GM12892 (cell line): ENCODE measurements at places on chromosomes 13 and 19.

DNA sequence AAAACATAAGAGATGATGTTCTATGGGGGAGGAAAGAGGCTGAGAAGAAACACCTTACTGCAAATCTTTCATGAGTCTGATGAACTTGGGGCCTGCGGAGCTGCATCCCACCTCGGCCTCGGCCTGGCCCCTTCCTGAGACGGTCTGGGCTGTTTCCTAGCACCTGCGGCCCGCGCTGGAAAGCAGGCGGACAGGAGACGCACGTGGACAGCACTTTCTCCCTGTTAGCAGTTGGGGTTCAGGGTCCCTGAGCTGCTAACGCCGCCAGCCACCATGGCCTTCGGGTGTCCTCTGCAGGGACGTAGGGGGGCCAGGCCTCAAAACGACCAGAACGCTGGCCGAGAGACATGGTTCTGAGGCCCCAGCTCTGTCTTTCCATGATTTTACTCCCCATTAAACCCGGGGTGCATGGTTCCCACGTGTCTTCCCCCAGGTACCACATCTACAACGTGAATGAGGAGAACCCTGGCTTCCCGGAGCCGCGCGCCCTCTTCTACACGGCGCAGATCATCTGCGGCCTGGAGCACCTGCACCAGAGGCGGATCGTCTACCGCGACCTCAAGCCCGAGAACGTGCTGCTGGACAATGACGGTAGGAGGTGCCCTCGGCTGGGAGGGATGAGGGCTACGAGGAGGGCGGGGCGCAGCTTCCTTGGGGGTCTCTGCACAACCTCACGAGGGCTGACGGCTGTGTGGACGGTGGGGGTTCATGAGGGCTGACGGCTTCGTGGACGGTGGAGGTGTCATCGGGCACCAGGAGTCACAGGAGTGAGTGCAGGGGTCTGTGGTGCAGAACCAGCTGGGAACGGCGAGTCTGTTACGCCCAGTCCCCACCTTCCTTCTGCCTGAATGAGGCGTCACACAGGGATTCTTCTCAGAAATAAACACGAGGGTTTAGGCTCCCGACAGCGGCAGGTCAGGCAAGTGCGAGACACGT, 4.3 kb downstream of the GRK1 start:
- DNase-seq: no peak

GRCh38 chr19:48244281-48244680, 11.4 kb downstream of the CARD8 start:
- no peak for DNase-seq

DNA sequence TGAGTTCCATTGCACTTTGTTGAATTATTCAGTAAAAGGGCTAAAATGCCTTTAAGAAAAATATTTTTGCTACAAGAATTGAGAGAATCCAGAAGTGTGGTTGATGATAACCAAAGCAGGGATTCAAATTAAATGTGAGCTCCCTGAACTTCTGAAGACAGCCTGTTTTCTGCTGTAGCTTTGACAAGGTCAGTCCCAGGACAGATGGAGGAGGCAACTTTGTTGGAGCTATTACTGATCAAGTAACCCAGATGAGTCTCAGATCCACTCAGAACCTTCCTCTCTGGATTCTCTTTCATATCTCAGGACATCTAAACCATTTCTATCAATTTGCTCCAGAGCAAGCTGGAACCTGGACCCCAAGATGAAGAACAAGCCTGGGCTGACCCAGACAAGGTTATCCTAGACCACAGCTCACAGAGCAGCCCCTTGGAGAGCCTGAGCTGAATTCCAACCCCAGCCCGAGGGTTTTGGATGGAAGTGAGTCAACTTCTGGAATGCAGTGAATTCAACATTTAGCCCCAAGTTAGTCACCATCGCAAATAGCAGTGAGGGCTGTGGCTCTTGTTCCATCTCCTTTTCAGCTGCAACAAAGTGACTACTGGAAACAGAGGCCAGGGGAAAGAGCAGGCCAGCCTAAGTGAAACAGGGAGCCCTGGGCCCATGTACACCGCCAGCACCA, 137.8 kb upstream of the TSC22D1 start:
- DNase-seq: no peak

DNA sequence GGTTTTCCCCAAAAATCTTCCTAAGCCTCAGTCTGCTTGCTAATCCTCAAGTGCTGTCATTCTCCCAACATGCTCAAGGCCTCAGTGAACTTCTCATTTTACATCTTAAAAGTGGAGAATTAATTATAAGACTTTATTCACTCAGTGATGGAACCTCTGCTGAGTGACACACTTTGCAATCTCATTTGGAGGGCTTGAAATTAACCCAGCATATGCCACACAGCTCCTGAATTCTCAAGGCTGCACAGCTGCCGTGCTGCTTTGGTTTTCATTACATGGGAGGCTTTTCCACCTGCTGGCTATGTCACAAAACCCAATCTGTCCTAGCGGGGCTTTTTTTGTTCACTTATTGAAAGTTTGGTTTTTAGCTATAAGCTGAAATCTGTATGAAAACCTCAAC, 28.3 kb upstream of the SERPINE3 start:
- no peak for DNase-seq

DNA sequence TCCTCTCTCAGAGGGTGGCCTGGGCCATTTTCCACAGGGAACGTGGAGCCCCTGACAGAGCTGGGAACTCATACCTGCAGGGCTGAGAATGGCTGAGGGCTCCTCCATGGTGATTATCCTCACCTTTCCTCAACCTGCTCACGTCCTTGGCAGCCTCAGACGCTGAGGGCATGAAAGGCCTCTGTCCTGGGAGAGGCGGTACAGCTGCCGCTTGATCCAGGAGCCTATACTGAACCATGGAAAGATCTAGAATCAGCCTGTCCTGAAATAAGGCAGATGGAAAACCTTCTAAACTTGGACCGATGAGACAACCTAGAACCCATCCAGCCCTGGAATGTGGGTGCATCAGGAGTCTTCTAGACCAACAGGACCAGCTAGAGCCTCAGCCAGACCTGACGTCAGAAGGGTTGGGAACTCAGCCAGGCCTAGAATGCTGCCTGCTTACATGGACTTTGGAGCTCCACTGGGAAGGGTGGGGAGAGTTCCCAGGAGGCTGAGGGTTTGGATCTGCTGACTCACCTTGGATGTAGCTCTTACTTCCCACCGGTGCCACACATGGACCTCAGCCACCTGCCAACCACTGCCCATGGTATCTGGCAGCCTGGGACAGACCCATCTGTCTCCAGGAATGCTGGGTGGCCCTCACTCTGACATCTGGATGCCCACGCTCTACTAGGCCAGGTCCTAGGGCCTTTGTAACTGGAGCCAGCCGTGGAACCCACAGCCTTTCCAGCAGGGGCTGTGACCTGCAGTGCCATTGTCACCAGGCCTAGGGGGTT, 7.5 kb downstream of the KCTD15 start:
- no peak for DNase-seq

- no peak for DNase-seq
Measured at GRCh38 chr19:55068950-55069864, 6.3 kb upstream of the RDH13 start.

DNA sequence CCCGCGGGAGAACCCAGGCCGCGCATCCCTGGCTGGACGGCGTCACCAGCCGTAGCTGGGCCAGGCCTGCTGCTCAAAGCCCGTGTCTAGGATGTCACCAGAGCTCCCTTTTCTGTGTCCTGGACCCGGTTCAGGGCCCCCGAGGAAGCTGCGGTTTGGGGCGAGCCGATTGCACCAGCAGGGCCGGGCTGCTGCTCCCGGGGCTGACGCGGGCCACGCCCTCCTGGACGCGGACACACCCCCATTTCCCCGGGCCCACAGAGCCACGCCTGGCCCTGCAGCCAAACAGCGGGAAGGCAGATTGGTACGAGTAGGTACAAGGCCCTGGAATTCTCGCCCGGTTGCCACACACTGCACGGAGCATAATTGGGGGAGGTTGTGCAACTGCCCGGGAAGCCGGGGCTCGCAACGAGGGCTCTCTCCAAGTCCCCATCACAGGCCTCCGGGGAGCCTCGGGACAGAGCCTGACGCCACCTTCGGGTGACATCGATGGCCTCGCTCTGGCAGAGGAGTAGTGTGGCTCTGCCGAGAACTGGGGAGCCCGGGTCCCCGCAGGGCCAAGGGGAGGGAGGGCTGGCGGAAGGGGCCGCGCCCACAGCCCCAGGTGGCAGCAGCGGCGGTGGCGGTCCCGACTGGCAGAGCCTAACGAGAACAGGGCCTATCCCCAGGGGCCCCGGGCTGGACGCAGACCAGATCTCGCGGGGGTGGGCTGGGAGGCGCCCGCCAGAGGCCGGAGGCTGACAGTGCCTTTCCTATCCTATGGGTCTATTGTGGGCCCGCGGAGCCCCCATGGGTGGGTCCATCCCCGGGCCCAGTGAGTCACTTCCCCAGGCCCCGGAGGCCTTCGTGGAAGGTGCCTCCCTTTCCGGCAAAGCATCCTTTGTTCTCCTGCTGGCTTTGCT, 23.5 kb downstream of the KCTD15 start:
- no peak for DNase-seq

- DNase-seq: no peak
Measured at GRCh38 chr13:113835461-113836270, 28.2 kb downstream of the GAS6 start.

GRCh38 chr13:91722267-91722884, 324.0 kb downstream of the GPC5 start:
- DNase-seq: no peak
